ENCODE measurements at places on chromosomes 13 and 19.
A peak's percentile ranks its signal among the peaks of the same experiment; 100 is the strongest.

- DNase-seq: no peak
Measured at GRCh38 chr19:42474743-42475142, 32.0 kb upstream of the CXCL17 start.

GRCh38 chr13:101489643-101490405, 37.3 kb downstream of the ITGBL1 start:
- DNase-seq: no peak

GRCh38 chr19:27859689-27860088, 1353.3 kb downstream of the UQCRFS1 start:
- DNase-seq: no peak

GRCh38 chr13:47303626-47304025, 406.8 kb upstream of the HTR2A start:
- no peak for DNase-seq

DNA sequence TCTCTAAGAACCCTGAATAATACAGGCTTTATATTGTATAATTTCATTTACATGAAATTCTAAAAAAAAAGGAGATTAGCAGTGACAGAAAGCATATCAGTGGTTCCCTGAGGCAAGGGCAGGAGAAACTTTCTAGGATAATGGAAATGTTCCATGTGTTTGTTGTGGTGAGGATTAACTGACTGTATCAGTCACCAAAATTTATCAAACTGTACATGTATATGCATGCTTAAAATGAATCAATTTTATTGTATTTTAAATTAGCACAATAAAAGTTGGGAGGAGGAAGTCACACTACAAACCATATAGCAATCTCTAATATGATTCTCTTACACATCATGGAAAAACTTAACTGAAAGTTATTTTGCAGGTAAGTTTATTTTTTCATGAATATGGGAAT, 396.8 kb downstream of the EFNB2 start:
- no peak for DNase-seq

DNA sequence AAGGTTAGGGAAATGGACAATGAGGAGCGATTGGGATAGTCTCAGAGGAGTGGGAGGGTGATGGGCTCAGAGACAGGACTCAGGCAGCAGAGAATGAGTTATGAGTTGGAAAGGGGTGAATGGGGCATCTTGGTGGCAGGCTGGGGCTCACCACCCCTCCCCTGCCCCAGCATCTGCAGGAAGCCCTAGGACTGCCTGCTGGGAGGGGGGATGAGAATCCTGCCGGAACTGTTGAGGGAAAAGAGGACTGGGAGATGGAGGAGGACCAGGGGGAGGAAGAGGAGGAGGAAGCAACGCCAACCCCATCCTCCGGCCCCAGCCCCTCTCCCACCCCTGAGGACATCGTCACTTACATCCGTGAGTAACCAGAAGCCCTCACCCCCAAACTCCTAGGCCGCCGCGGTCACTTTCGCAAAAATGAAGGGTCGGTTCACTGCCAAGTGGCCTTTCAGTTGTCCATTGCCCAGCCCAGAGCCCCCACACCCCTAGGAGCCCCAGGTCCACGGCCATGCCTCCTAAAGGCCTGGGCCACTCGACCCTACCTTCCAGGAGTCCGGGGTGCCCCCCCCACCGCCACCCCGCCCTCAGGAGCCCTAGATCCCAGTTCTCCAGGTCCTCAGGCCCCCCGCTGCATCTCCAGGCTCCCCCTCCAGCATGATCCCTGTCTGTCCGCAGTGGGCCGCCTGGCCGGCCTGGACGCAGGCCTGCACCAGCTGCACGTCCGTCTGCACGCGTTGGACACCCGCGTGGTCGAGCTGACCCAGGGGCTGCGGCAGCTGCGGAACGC, 764 bp downstream of the CLEC11A start:
- DNase-seq: no peak

DNA sequence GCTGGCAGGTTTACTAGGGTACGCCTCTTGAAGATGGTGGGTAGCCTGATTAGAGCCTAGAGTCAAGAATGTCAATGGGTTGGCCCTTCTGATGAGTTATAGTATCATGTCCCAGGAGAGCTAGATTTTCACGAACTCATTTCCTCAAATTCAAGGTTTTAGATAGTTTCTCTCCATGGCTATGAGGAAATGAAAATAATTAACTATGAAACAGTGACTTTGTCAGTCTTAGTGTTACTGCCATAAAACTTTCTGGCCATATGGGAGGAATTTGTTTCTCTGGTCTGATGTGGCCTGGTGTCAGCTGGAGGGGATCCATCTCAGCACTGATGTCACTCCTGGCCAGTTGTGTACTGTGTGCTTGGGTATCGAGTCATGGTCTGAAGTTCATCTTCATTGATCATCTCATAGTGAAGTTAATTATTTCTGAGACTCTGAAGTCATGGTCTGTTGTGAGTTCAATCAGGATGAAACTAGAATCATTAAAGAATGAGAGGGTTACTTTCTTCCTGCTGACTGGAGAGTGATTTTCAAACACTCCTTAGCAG, 49.4 kb upstream of the TNFSF11 start:
- DNase-seq: no peak

DNA sequence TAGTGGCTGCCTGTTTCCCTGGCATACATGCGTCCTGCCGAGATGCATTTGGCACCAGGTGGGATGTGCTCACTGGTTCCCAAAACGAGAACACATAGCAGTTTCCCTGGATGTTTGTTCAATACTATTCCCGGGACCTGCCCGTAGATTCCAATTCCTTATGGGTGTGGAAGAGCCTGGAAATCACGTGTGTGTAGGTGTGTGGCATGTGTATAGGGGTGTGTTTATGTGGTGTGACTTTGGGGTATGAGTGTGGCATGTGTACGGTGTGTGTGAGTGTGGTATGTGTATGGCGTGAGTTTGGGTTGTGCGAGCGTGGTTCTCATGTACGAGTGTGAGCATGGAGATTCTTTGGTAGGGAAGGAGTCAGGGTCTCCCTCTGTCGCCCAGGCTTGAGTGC, 2.9 kb upstream of the F7 start:
- DNase-seq: no peak

DNA sequence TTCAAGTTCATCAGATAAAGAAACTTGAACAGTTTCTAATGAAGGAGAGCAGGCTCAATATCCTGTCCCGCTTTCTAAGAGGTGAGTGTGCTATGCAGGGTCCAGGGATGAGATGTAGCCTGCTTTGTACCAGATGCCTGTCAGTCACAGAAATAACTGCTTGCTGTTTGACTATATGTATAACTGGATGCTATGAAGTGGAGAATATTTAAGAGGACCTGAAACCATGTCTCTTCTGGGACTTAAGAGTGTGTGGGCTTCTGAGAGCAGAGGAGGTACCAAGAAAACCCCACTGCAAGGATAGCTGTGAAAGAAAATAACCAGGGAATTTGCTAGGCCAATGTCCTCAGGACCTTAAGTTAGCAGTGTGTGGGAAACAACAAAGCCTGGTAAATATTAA, 246.3 kb upstream of the RFC3 start:
- no peak for DNase-seq

- no peak for DNase-seq
Measured at GRCh38 chr19:34082289-34083077, 89.8 kb upstream of the LSM14A start.

- no peak for DNase-seq
Measured at GRCh38 chr13:74061926-74062595, 72.1 kb downstream of the KLF12 start.

- DNase-seq: no peak
Measured at GRCh38 chr13:109874484-109875454, 88.4 kb upstream of the IRS2 start.

GRCh38 chr19:54153731-54154326, 5.7 kb downstream of the LENG1 start:
- DNase-seq: no peak

- DNase-seq: no peak
Measured at GRCh38 chr13:71524245-71524612, 342.8 kb downstream of the DACH1 start.

- DNase-seq: no peak
Measured at GRCh38 chr13:88840085-88840484, 1168.9 kb downstream of the SLITRK5 start.

DNA sequence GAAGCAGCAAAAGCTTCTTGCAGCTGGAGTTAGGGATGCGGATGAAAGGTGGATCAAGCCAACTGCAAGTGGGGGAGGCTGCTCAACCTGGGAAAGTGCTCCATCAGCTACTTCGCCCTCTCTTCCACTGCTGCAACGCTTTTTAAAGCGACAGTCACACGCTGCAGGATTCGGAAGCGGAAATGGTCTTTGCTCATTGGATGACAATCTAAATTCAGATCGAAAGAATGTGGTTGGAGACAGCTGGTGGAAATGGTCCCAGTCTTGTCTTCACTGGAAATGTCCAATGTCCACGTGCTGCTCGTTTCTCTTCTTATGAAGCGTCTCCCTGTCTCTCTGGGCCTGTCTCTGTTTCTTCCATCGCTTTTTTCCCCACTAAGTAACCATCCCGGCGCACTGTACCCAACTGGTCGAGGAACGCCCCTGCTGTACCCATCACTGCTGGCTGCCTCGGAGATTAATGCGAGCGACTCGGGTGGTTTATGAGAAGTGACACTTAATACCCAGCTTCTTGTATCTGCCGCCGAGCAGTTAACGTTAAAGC, 2.1 kb upstream of the FGF9 start:
- DNase-seq: no peak

DNA sequence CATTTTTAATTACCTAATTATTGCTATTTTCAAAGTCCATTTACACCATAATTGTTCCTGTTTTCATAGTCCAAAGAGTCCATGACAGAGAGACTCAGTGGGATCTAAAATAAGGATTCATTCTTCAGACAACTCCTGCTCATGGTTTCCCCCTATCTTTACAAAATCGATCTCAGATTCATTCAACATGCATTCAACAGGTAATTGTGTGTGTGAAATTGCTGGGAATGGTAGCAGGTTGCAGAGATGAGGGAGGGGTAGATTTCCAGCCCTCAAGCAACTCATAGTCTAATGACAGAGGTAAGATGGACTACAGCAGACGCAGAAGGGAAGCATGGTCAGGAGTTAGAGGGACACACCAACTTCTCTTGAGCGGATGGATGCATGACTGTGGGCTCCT, 138.1 kb downstream of the TSHZ3 start:
- DNase-seq: no peak

GRCh38 chr13:39016087-39016486, 21.8 kb downstream of the PROSER1 start:
- DNase-seq: no peak

GRCh38 chr13:49292742-49293486, 45.2 kb downstream of the CDADC1 start:
- DNase-seq: no peak

GRCh38 chr13:23696610-23697009, 126.4 kb downstream of the TNFRSF19 start:
- no peak for DNase-seq

DNA sequence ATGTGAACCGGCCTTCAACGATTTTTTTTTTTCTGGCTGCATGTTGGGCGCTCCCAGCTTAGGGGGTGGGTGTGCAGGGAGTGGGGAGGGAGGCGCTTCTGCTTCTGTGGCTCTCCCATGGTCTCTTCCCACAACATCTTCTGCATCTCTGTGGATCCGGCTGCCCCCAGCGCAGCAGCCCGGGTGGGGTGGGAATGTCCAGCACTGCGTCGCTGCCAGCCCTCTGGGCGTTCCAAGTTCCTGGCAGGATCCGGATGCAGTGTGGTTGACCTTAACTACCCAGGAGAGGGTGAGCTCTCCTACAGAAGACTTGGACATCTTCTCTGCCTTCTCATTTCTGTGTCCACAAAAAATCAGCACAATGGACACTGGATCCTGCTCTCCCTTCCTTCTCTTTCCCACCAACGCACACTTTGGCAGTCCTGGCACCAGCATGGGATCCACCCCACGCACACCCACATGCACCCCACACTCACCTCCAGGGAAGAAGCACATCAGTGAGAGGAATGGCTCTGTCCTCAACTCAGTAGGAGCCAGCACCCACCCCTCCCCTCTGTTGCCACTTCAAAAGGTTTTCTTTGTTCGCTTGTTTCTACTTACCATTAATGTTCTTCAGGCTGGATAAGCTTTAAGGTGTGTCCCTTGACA, 177.3 kb downstream of the COL4A1 start:
- DNase-seq: no peak

- no peak for DNase-seq
Measured at GRCh38 chr19:8069096-8069973, 16.8 kb downstream of the CCL25 start.

GRCh38 chr13:107778094-107778493, 437.2 kb downstream of the LIG4 start:
- no peak for DNase-seq

GRCh38 chr19:27887946-27888345, 1325.0 kb downstream of the UQCRFS1 start:
- DNase-seq: no peak

GRCh38 chr13:99406799-99407201, 94.5 kb upstream of the TM9SF2 start:
- DNase-seq: no peak

DNA sequence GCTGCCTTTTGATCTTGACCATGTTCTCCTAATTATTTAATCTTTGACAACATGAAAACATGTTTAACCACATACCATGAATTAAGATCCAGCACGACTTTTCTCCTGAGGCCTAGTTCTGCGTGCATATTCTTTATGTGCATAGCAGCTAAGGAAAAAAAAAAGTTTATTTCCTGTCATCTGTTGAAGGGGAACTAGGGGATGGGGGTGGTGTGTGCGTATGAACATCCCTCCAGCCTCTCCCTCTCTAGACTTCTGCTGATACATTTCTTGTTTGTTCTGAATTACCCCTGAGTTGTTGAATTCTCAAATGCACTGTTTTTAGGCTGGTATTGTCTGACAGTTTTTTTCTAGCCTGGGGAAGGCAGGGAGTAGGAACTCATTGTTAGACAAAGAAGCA, 543.3 kb downstream of the FGF9 start:
- DNase-seq: no peak

- no peak for DNase-seq
Measured at GRCh38 chr19:4624733-4625362, 14.5 kb upstream of the TNFAIP8L1 start.

GRCh38 chr13:26420282-26420960, 137.1 kb upstream of the WASF3 start:
- DNase-seq: no peak

GRCh38 chr13:22175241-22175640, 504.4 kb downstream of the FGF9 start:
- no peak for DNase-seq

DNA sequence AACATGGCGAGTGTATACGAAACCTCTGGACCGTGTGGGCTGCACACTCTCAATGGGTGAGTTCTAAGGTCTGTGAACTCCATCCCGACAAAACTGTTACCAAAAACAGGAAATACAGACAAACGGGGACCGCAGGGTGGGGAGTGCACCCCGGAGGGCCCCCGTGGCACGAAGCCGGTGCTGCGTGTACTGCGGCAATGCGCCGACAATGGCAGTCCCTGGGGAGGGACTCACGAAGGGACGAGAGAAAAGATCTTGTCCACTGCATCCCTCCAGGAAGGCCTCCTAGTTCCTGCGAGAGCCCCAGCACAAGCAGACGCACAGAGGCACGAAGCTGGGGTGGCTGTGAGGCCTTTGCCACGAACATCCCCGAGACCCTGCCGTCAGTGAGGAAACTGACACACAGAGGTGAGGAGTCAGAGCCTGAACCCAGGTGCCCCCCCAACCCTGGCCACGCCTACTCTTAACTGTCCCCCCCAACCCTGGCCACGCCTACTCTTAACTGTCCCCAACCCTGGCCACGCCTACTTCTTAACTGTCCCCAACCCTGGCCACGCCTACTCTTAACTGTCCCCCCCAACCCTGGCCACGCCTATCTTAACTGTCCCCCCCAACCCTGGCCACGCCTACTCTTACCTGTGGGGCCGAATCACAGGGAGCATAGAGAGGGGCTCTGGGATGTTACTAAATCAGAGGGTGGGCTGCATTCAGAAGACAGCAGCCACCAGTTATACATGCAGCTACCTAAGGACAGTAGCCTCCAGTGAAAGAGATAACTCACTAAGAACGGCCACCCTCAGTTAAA, 4.2 kb downstream of the MED16 start:
- peak; percentile 30 for DNase-seq

Measured in activated CD4-positive, alpha-beta T cell treated with anti-CD3 and anti-CD28 coated beads, Interleukin-2, amount 50 U/mL, for 4 hours (primary cell).